ENCODE measurements at places on chromosomes 16 and 17.

DNA sequence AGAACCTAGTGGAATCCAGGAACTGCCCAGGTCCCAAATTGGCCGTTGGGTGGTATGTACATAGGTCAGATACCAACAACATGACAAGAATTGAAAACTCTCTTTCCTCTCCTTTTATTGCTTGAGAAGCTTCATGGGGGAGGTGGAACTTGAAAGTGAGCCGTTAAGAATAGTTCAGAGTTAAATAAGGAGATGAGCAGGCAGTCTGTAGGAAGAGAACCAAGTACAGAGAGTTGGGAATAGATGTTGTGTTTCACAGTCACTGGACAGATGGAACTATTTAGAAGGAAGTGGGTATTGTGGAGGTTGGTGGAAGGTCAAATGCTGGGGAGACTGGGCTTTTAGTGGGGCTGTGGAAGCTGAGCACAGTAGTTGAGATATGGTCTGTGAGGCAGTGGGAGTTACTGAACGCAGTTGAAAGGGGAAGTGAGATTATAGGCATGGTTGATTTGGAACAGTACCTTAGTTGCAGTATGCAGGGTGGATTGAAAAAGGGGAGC, 26.4 kb downstream of the ARHGAP44 start:
- DNase-seq, result no peak

GRCh38 chr17:41651625-41652460, 27.5 kb upstream of the KRT17 start:
- no peak for DNase-seq

GRCh38 chr17:32569171-32570080, 82.6 kb downstream of the CDK5R1 start:
- DNase-seq, result no peak

DNA sequence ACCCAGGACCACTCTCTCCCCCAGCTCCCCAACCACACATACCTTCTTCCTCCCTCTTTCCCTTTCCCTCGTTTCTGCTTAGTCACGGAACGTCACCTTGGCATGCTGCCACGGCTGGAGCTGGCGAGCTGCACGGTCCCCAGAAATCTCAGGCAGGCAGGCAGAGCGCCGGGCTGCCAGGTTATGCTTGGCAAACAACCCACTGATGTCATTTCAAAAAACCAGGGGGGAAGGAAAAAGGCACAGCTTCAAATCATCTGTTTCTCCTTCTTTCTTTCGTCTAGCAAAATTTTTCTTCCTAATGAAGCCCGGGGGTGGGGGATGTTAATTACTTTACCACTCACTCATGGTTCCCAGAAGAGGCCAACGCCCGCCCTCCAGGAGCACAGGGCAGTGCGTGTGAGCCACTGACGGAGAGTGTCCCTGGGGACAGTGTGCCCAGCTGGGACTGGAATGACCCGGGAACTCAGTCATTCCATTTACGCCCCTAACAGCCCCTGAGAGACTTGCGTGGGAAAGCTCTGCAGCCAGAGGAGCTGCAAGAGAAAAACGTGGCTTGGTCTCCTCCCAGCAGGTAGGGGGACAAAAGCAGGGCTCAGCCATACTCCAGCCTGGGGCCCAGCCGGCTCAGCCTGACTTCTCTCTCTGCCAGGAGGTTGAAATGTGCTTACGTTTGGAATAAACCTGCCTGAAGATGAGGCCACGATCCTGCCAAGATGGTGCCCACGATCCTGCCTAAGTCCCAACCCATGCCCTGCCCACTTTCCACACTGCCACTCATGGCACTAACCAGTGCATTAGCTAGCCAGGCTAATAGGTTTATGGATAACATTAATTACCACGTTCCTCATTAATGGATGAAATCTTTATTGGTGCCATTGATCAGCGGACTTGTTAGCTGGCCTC, 198.9 kb downstream of the ZFHX3 start:
- DNase-seq, result no peak

DNA sequence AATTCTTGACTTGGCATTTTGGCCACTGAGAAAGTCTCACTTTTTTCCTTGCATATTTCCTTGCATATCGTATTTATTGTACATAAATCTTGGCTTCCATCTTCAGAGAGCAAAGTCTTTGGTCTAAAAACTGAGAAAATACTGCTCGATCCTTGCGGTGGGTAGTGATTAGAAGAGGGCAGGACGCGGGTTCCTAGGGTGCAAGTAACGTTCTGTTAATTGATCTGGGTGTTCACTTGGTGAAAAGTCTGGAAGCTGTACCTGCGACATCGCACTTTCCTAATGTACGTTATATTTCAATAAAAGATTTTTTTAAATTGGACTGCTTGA, 758 bp upstream of the UBALD2 start:
- DNase-seq, result no peak

DNA sequence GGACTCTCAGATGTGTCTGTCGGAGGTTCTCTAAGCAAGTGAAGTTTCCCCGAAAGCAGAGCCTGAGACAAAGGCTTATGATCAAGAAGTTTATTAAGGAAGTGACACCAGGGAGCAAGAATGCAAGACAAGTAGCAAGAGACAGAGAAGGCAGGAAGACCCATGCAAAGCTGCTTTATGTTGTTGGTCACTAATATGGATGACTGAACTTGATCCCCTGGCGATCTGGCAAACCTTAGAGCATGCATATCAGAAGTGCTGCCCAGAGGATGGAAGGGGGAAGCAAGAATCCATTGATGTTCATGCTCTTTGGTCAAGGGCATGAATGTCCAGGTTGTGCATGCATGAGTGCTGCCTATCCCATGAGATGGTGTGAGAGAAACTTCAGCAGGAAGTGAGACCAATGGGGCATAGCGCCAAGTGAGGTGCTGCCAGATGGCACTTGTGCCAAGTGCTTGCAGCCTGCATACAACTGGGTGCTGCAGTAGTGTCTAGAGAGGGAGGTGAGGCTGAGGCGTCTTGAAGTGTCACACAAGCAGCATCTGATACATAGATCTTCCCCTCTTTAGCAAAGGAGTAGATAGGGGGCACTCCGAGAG, 176.5 kb downstream of the SALL1 start:
- no peak for DNase-seq

DNA sequence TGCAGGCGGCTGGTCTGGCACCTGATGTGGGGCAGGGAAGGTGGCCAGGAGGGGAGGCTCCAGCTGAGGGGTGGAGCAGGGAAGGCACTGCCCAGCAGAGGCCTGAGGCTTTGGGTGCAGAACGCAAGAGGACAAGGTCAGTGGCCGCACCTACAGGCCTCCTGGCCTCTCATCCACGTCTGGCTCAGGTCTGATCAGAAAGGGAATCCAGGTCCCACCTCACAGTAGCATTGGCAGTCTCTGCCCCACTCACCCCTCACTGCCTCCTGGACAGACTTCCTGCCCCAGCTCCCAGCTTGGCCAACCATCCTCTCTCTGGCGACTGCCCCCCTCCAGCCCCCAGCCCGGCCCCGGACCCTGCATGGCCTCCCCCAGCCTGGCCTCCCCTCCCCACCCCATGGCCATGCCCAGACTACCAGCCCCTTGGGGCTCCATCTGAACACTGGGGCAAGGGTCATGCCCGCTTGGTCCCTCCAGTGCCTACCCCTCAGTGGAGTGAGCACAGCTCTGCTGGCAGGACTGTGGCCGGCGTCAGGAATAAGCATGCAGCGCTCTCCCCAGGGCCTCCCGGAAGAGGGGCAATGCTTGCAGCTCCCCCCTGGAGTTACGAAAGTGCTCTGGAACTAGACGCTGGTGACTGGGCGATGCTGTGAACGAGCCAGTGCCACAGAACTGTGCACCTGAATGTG, 4.6 kb downstream of the UTS2R start:
- DNase-seq, result no peak
